ENCODE measurements at places on chromosomes 2 and 18. TPM values are rescaled to one million over a fixed set of nuclear protein-coding genes. Genes with fewer than 3 reads are reported as not detected.

IL36RN gene
- not detected for total RNA-seq

GRCh38 chr2:164538240-164538866 is 82.9 kb downstream of the GRB14 start:
- no peak overlapping the region for H3K4me3 ChIP-seq
- H3K27me3 ChIP-seq = no peaks in the 10 kb centered on the region
- H3K36me3 ChIP-seq = no peaks in the 10 kb centered on the region

- no peak overlapping the region for H3K27ac ChIP-seq
- H3K27me3 ChIP-seq = no peaks in the 10 kb centered on the region
- H3K4me3 ChIP-seq = no peak overlapping the region
- DNase-seq = no peak
- H3K36me3 ChIP-seq = peaks cover 17% of the 10 kb centered on the region
- peaks cover 18% of the 10 kb centered on the region for H3K4me1 ChIP-seq
Observed at GRCh38 chr2:219213486-219214071, 5.2 kb downstream of the ABCB6 start.

GRCh38 chr2:84966731-84967130 is 4.2 kb upstream of the KCMF1 start:
- no peak overlapping the region for H3K4me3 ChIP-seq
- H3K27me3 ChIP-seq = no peaks in the 10 kb centered on the region
- H3K4me1 ChIP-seq = peaks cover 37% of the 10 kb centered on the region

TMSB10 gene
- 2,562 TPM for total RNA-seq

- peaks cover 12% of the 10 kb centered on the region for H3K27me3 ChIP-seq
- DNase-seq = no peak
- H3K4me3 ChIP-seq = no peak overlapping the region
- no peaks in the 10 kb centered on the region for H3K4me1 ChIP-seq
Observed at GRCh38 chr2:102399499-102400141, 23.3 kb upstream of the IL18RAP start.

MSH2 gene
- 21.0 TPM for total RNA-seq

FNDC4 gene
- 17.4 TPM for total RNA-seq

KANSL1L gene
- 12.2 TPM for total RNA-seq

DNA sequence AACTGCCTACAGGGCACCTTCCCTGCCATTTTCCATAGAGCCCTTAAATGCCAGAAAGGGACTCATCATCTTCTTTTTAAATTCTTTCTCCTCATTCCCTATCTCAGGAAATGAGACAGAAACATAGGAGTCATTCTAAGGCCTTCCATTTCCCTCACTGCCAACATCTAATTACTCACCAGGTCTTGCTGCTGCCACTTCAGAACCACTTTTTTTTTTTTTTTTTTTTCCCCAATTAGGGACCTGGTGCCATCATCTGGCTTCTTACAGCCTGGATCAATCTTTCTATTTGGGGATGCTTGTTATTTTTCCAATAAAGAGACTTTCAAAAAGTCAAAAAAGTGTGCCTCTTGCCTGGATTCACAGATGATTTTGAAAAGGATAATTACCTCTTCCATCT is 373.4 kb downstream of the LPIN1 start:
- no peak overlapping the region for H3K27ac ChIP-seq
- H3K4me3 ChIP-seq = no peak overlapping the region
- no peaks in the 10 kb centered on the region for H3K4me1 ChIP-seq
- no peak for DNase-seq
- no peaks in the 10 kb centered on the region for H3K27me3 ChIP-seq
- H3K36me3 ChIP-seq = no peaks in the 10 kb centered on the region

- peaks cover 1% of the 10 kb centered on the region for H3K27me3 ChIP-seq
- DNase-seq = no peak
- peaks cover 38% of the 10 kb centered on the region for H3K4me1 ChIP-seq
- H3K4me3 ChIP-seq = no peak overlapping the region
Observed at GRCh38 chr2:113255140-113256070, 23.3 kb downstream of the PAX8 start.

PTH2R gene
- not detected for total RNA-seq

DNA sequence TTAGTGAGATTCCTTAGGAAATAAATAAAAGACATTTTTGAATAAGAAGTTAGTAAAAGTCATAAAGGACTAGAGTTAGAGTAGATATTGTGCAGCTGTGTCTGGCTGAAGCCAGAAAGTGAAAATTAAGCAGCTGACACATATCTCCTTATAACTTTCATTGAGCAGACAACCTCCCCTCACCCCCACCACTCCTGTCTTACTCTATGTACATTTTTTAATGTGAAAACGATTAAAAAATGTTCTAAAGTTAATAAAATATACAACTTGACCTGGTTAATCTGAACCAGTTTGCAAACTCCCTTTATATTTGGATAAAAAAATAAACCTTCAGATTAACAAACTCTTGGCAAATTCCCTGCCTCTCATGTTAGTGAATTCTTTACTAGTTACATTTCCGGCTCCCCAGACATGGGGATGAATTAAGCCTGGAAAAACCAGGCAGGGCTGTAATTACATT is 462.8 kb downstream of the MEIS1 start:
- no peak overlapping the region for H3K4me3 ChIP-seq
- H3K27me3 ChIP-seq = peaks cover 6% of the 10 kb centered on the region
- no peaks in the 10 kb centered on the region for H3K36me3 ChIP-seq
- peak overlapping the region; percentile 52 for H3K27ac ChIP-seq
- H3K4me1 ChIP-seq = peaks cover 24% of the 10 kb centered on the region
- no peak for DNase-seq

DNA sequence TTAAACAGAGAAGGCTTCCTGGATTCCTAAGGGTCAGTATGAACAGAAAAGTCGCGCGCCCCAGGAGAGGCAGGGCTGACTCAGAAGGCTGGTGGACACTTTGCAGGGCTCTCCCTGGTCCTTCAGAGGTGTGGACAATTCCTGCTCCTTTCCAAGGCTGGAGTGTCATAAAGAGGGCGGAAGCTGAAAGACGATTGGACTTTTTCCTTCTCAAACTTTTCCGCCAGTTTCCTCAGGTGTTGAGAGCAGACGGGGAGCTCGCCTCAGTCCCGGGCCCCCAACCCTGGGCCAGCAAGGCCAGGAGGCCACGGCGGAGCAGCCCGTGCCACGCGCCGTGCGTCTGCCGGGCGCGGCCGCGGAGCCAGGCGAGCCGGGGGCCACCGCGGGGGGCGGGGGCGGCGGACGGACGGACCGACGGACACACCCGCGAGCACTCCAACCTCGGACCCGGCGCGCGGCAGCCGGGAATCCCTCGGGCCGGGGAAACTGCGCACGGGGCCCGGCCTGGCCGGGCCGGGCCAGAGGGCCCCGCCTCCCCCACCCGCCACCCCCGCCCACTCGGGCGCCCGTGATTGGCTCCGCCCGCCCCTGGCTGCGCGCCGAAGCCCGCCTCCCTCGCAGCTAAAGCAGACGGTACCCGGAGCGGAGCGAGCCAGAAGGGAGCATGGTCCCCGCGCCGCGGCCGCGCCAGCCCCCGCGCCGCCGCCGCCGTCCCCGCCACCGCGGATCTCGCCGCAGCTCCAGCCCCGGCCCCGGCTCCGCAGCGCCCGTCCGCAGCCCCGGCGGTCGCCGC is at the start of gene KLHL29:
Gene KLHL29 (plus strand): TSS at position 629 of the 793 bp plus-strand sequence. CDS start 177,018 bp downstream, outside the sequence.
- no peaks in the 10 kb centered on the region for H3K36me3 ChIP-seq
- DNase-seq = no peak
- H3K27ac ChIP-seq = peak within 1 kb of the TSS; percentile 9
- peaks cover 35% of the 10 kb centered on the region for H3K4me1 ChIP-seq
- H3K4me3 ChIP-seq = peak within 1 kb of the TSS; percentile 90
- H3K27me3 ChIP-seq = peaks cover 7% of the 10 kb centered on the region

GRCh38 chr18:62788876-62789275 is 73.5 kb downstream of the PHLPP1 start:
- H3K4me1 ChIP-seq = peaks cover 41% of the 10 kb centered on the region
- DNase-seq = no peak
- no peak overlapping the region for H3K4me3 ChIP-seq
- no peaks in the 10 kb centered on the region for H3K36me3 ChIP-seq
- H3K27ac ChIP-seq = no peak overlapping the region
- no peaks in the 10 kb centered on the region for H3K27me3 ChIP-seq

GRCh38 chr2:240410808-240411207 is 24.7 kb upstream of the GPC1 start:
- no peaks in the 10 kb centered on the region for H3K36me3 ChIP-seq
- no peak overlapping the region for H3K27ac ChIP-seq
- no peak overlapping the region for H3K4me3 ChIP-seq
- H3K4me1 ChIP-seq = peaks cover 3% of the 10 kb centered on the region
- H3K27me3 ChIP-seq = no peaks in the 10 kb centered on the region

CD302 gene
- total RNA-seq = 10.6 TPM

GRCh38 chr2:177983183-177983788 is 89.3 kb downstream of the PDE11A start:
- no peak overlapping the region for H3K4me3 ChIP-seq
- H3K4me1 ChIP-seq = peaks cover 19% of the 10 kb centered on the region
- H3K36me3 ChIP-seq = no peaks in the 10 kb centered on the region

GRCh38 chr2:143545059-143545948 is 416.1 kb downstream of the ARHGAP15 start:
- peak overlapping the region; percentile 11 for H3K4me3 ChIP-seq
- H3K27ac ChIP-seq = peak overlapping the region; percentile 85
- H3K4me1 ChIP-seq = peaks cover 21% of the 10 kb centered on the region
- H3K36me3 ChIP-seq = peaks cover 3% of the 10 kb centered on the region

DNA sequence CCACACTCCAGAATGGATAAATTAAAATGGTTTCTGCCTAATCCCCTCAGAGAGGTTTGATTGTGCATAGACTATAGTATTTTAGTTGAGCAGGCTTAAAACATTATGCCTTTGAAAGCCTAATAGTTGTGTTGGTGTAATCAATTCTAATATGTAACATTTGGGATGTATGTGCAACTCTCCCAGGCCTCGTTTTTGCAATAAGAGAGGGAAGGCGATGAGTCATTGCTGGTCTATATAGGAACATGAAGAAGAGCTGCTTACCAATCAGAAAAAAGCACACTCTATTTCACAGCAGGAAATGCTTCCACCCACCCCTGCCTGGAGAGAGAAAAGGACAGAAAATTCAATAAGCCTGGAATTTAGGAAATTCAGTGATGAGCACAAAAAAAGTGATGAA is 1424.0 kb upstream of the PIK3C3 start:
- no peak overlapping the region for H3K27ac ChIP-seq
- no peak for DNase-seq
- H3K27me3 ChIP-seq = no peaks in the 10 kb centered on the region
- H3K36me3 ChIP-seq = no peaks in the 10 kb centered on the region

Measured in chondrocyte (in vitro differentiated cells).